ENCODE measurements at places on chromosomes 2 and 18. TPM values are rescaled to one million over a fixed set of nuclear protein-coding genes. Genes with fewer than 3 reads are reported as not detected.
A peak's percentile ranks its signal among the peaks of the same experiment; 100 is the strongest.

- no peak overlapping the region for H3K4me3 ChIP-seq
- H3K4me1 ChIP-seq: peaks cover 4% of the 10 kb centered on the region
- no peaks in the 10 kb centered on the region for H3K27me3 ChIP-seq
- no peaks in the 10 kb centered on the region for H3K36me3 ChIP-seq
These were observed 85.3 kb downstream of the SPP2 start for GRCh38 chr2:234135750-234136221.

Gene TMEM198
- total RNA-seq: 7.1 TPM

GRCh38 chr2:216369821-216370220 lies 2.5 kb downstream of the MARCHF4 start:
- peak; percentile 56 for DNase-seq
- peaks cover 26% of the 10 kb centered on the region for H3K27me3 ChIP-seq
- no peak overlapping the region for H3K27ac ChIP-seq
- H3K4me3 ChIP-seq: no peak overlapping the region

DNA sequence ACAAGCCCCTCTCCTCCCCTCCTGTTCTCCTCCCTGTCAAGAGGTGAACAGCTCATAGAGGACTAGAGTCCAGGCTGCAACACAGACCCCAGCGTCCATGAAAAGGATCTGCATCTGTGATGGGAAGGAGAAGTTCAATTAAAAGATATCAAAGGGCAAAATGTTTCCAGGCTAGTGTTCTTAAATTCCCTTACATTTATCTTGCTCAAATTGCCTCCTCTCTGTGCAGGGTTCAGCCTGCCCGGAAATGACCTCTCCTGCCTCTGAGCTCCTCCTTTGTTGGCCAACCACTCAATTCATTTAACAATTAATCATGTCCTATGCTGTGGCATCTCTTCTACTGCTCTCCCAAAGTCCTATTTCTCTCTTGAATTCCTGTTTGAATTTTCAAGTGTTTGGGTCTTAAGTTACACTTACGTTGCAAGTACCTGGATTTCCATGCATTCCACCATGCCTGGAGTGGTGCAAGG lies 105.3 kb downstream of the TSN start:
- H3K27ac ChIP-seq: no peak overlapping the region
- H3K36me3 ChIP-seq: no peaks in the 10 kb centered on the region
- H3K4me1 ChIP-seq: peaks cover 2% of the 10 kb centered on the region
- no peaks in the 10 kb centered on the region for H3K27me3 ChIP-seq
- H3K4me3 ChIP-seq: no peak overlapping the region

GRCh38 chr2:53104263-53104662 lies 663.3 kb upstream of the CHAC2 start:
- H3K4me1 ChIP-seq: no peaks in the 10 kb centered on the region
- H3K36me3 ChIP-seq: no peaks in the 10 kb centered on the region
- no peak for DNase-seq
- H3K27me3 ChIP-seq: no peaks in the 10 kb centered on the region

Data from pancreas (tissue), 10 donors.